ENCODE measurements at places on chromosomes 1 and 21.
A peak's percentile ranks its signal among the peaks of the same experiment; 100 is the strongest.

DNA sequence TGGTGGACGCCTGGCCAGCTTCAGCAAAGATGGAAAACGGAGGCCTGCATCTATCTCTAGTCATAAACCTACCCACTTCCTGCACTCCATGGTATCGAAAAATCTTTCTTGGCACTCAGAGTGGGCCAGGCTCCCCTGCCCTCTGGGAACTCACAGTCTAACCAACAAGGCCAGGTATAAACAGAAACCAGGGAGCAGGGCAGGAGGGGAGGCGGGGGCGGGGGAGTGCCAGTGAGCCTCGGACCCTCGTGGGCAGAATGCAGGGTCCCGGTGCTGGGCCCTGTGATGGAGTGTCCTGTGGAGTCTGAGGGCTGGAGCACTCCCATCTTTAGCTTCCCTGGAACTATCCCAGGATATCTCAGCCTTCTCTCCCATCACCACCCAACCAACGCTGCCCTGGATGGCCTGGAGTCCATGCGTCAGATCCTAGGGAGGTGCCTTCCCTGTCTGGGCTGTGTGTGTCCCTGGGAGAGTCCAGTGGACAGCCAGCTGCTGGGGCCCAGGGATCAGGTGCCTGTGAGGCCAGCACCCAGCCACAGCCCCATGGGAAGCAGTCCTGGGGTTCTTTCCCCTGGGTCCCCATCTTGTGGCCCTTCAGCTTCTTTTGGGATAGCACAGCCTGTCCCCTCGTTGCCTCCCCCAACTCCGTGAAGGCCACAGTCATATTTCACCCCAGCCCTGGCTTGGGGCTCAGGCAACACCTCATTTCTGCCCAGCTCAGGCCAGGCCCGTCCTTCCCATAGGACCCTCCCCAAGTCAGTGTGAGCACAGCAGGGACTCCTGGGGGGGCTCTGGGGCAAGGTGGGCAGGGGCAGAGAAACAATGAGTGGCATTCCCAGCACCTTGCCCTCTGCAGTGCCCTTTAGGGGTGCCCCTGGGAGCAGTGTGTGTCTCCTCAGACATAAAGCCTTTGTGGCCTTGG lies 1.1 kb upstream of the EPS8L3 start:
- no peak for DNase-seq

DNA sequence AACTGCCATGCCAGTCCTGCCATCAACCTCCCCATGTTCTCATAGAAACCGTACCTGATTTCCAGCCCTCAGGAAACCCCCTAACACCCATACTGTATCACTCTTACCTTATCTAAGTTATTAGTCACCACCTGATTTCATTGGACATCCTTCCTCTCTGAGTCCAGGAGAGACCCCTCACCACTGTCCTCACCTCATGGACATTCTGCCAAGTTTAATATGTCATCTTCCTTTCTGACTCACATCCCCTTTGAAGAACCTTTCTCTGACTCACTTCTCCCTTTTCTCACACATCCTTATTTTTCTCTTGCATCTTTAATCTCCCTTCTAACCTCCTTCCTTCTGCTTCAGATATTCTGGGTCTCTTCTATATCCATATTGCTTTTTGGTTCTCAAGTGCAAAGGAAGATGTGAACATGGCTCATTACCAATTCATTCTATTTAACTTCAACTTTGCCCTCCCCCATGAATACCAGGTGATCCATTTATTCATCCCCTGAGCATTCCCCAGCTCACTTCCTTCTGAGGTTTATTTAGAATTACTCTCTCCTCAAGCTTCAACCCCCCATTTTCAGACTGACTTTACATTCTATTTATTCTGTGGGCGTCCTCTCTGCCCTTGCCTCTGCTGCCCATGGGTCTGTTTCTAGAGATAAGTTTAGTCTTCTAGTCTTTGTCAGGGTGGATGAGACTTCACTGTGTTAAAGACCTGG lies 206.8 kb upstream of the ESRRG start:
- DNase-seq = no peak

- peak; percentile 53 for DNase-seq
Measured at GRCh38 chr1:206923009-206923960, 1.5 kb upstream of the FCMR start.

GRCh38 chr1:119617751-119618691 lies 30.0 kb downstream of the ZNF697 start:
- DNase-seq = no peak

- DNase-seq = no peak
Measured at GRCh38 chr1:27529704-27530018, 39.7 kb upstream of the WASF2 start.

DNA sequence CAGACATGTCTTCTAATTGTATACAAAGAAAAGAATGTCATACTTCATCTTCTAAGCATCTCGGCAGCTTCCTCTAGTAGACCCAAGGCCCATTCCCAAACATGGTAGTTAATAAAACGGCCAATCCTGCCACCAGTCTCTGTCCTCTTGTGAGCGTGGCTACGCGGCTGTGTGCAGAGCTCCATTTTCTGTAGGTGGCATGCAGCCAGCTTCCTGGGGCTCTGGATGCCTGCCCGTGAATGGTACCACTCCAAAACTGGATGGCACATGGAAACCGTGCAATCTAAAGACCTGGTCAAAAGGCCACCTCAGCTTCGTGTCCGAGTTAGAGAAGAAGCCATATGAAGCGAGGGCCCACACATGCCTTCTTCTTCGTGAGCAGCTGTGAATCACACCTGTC lies 110.7 kb downstream of the SIPA1L2 start:
- DNase-seq = no peak

GRCh38 chr1:89692601-89693521 lies 59.9 kb downstream of the LRRC8C start:
- no peak for DNase-seq

DNA sequence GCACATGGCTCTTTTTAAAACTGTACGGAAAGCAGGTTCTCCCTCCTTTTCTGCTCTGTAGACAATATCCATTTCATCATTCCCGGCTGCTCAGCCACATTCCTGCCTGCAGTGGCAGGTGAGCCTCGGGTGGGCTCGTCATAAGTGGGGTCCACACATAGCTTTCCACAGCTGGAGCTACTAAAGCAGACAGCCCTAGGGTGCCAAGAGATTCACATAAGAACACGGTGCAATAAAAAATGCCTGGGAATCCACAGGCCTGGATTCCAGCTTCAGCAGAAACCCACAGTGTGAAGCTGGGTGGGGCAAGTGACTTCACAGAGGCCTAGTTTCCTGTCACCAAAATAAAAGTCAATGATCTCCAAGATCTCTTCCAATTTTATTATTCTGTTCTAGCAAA lies 96.4 kb downstream of the MIS18A start:
- DNase-seq = no peak

GRCh38 chr1:119133987-119134386 lies 6.5 kb downstream of the WARS2 start:
- DNase-seq = no peak

DNA sequence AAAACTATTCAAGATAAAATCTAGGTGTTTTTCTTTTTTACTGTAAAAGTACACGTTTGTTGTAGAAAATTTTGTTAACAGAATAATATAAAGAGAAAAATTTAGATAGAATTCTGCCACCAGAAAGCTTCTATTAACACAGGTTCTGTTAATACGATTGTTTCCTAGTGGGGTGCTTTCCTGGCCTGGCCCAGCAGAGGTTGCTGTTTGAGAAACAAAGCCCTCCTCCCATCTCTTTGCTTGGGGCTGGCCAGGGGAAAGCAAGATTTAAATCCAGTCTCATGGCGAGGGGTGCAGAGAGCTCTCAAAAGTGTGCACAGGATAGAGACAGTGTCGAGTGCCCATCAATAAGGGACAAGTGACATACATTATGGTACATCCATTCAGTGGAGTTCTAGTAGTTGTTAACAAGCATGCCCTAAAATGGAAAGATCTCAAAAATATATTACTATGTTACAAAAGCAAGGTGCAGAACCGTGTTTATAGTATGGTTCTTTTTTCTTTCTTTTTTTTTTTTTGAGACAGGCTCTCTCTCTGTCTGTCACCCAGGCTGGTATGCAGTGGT lies 14.6 kb upstream of the ACBD3 start:
- no peak for DNase-seq

DNA sequence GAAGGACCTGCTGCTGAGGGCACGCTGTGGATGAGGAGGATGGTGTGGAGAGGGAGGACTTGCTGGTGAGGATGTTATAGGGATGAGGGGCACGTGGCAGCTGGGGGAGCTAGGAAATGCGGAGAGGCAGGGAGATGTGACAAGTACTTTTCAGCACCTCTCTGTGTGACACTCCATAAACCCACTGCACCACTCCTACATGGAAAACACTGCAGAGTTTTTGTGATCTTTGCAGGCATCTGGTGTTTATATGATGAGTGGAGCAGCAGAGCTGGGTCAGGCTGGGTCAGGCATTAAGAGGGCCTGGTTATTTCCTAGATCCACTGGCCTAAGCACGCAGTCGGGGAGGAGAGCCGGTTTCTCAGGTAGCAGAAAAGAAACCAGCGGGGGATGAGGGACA lies 167.3 kb upstream of the COA6 start:
- DNase-seq = no peak

GRCh38 chr21:34883491-34884271 lies 165.4 kb downstream of the RUNX1 start:
- no peak for DNase-seq

DNA sequence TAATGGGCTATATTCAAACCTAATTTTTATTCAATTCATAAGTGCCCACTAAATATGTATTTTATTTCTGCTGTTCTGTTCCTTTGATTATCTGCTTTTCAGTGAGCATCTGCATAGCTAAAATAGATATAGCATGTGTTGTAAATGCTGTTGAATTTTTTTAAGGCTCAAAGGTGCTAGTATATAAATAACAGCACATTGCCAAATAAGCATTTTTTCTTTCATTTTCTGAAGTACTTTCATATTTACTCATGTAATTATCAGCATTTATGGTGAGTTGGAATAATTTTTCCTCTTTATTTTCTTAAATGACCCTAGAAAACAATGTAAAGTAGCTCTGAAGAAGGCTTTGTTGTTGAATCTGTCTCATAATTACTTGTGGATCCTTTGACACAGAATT lies 69.6 kb upstream of the B3GALT2 start:
- no peak for DNase-seq

DNA sequence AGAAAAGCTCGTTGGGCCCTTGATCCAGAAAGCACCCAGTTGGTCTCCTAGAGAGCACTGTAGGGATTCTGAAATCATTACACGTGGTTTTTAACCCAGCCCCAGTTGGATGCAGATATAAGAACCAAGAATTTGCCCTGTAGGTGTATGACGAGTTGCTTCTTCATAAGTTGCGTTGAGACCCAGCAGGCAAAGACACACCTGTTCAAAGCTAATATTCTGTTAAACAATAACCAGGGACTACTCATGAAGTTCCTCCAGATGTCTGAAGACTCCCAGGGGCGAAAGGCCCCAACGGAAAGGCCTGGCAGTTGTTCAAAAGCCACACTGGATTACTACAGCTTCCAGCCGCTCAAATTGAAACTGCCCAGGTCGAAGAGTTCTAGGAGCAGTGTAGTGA lies 88.6 kb upstream of the HNRNPU start:
- DNase-seq = no peak

DNA sequence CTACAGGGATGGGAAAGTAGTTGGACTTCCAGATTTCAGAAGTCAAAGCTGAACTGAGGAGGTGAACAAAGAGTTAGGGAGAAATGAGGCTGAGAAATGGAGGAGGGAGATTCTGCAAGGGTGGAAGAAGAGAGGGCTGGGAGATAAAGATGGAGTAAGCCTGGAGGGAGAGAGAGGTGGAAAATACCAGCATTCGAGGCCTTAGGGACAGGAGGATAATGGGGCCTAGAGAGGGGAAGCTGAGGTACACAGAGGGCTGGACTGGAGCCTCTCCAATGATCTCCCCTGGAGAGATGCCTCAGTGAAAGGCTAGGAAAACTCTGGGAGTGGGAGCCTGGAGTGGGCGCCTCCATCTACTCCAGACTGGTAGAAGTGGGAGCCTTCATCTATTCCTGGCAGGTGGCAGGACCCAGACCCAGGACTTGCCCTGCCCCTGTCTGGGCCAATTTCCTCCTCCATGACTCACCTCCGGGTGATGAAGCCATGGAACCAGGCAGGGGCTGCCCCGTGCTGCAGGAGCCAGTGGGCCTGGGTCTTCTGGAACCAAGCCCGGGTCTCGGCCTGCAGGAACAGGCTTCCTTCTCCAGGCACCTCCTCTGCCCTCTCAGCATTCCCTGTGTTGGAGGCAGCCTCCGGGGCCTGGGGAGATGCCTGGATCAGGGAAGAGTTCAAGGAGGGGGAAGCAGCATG lies 1.9 kb downstream of the SH2D2A start:
- DNase-seq = no peak

GRCh38 chr1:11373895-11374747 lies 101.1 kb downstream of the UBIAD1 start:
- no peak for DNase-seq

- no peak for DNase-seq
Measured at GRCh38 chr1:200207711-200208126, 180.2 kb downstream of the NR5A2 start.

DNA sequence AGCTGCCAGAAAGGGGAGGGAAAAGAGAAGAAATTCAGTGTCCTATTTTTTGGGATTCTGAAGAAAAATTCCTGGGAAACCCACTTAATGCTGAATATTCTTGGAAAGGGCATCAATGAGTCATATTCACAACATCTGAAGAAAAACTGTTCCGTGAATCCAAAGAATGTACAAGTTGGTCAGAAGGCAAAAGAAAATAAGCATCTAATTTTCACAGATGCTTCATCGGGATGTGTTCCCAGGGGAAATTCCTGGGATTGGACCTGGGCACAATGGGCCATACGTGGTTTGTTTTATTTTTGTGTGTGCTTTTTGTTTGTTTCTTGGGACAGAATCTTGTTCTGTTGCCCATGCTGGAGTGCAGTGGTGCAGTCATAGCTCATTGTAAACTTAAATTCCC lies 112.2 kb downstream of the MAP3K21 start:
- no peak for DNase-seq

- no peak for DNase-seq
Measured at GRCh38 chr1:227035316-227035715, 95.2 kb downstream of the COQ8A start.

DNA sequence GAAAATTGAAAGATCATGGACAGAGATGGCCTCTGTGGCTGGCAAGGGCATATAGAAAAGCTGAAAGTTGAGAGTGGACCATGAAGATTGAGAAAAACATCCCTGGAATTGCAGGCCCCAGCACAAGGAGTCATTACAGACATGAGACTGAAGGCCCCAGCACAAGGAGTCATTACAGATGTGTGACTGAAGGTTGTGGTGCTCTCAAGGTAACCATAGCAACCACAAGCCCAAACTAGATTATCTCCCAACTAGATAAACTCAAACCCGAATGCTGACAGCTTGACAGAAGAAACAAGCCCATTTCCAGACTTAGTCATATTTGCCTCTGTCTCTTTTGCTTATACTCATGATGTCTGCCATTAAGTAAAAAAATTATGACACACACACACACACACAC lies 1252.1 kb upstream of the ADGRL4 start:
- no peak for DNase-seq

GRCh38 chr1:245526141-245526540 lies 371.4 kb downstream of the KIF26B start:
- DNase-seq = no peak

GRCh38 chr1:150627826-150628410 lies 1.5 kb downstream of the ENSA start:
- no peak for DNase-seq

- DNase-seq = no peak
Measured at GRCh38 chr1:45864167-45865106, 61.0 kb downstream of the MAST2 start.

All from stimulated activated CD4-positive, alpha-beta T cell treated with anti-CD3 and anti-CD28 coated beads, Interleukin-15, amount 100 ng/mL, for 48 hours (primary cell).